ENCODE measurements at places on chromosomes 7 and 10.

- peak; percentile 38 for DNase-seq
Measured at GRCh38 chr10:103745341-103746247, 109.8 kb downstream of the SH3PXD2A start.

DNA sequence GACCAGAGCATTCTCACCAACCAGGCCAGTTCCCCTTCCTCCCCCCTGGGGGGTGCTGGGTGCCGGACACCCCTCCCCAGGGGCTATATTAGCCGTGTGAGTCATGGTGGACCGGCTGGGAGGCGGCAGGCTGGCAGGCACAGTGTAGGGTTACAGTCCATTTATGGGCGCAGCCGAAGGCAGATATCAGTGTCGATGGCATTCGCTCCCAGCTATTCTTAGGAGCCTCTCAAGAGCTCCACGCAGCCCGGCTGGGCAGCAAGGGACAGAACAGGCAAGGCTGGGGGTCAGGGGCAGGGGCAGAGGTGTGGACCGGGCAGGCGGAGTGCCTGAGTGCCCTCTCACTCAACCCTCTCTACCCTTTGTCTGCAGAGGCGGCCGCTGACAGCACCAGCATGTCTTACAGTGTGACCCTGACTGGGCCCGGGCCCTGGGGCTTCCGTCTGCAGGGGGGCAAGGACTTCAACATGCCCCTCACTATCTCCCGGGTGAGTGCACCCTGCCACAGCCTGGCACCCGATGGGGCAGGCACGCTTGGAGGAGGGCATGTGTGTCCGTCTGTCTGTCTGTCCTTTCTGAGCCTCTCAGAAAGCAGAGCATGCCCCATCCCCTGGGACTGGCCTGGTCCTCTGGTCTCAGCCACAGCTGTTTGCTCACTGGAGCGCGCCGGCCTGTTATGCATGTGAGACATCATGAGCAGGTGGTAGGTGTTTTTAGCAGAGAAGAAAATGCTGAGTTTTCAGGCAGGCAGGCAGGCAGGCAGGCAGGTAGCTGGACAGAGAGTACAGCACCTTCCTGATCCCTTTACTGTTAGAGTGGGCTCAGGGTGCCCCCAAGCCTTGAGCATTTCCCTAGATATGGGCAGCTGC lies at the start of gene LDB3:
Gene LDB3 (plus strand): TSS at position 215 of the 869 bp plus-strand sequence. CDS start 181 bp downstream, at position 396.
- no peak for DNase-seq

GRCh38 chr7:12754179-12754578 lies 66.7 kb downstream of the ARL4A start:
- DNase-seq: no peak

- no peak for DNase-seq
Measured at GRCh38 chr7:39531818-39532217, 34.4 kb upstream of the YAE1 start.

DNA sequence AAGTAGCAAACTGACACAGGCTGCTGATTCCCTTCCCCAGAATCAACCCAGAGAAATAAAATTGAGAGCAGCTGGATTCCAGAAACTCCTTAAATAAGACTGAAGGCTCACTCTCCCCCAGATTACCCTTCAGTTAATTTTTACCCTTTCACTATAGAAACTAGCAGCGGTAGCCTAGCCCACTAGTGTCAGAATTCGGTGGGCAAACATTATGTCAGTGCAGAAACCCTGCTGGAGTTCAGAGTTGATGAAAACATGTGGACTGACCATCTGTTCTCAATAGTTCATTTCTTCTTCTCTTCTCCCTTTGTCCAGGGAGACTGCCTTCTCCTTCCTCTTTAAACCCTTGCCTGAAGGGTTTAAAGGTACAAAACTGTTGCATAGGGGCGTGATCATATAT lies 100.1 kb downstream of the PODXL start:
- no peak for DNase-seq

DNA sequence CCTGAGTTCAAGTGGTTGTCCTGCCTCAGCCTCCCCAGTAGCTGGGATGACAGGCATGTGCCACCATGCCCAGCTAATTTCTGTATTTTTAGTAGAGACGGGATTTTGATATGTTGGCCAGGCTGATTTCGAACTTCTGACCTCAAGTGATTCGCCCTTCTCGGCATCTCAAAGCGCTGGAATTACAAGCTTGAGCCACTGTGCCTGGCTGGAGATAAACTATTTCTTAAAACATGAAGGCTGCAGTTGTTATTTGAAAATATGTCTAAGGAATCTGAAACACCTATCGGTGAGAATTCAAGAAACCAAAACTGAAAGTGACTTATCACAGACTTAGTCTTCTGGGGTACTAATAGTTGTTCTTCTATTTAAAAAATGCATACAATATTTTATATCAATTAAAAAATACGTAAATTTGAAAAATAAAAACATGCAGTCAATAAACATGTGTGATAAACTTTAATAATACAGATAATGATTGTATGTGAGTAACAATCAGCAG lies 176.9 kb upstream of the PRSS58 start:
- DNase-seq: no peak

DNA sequence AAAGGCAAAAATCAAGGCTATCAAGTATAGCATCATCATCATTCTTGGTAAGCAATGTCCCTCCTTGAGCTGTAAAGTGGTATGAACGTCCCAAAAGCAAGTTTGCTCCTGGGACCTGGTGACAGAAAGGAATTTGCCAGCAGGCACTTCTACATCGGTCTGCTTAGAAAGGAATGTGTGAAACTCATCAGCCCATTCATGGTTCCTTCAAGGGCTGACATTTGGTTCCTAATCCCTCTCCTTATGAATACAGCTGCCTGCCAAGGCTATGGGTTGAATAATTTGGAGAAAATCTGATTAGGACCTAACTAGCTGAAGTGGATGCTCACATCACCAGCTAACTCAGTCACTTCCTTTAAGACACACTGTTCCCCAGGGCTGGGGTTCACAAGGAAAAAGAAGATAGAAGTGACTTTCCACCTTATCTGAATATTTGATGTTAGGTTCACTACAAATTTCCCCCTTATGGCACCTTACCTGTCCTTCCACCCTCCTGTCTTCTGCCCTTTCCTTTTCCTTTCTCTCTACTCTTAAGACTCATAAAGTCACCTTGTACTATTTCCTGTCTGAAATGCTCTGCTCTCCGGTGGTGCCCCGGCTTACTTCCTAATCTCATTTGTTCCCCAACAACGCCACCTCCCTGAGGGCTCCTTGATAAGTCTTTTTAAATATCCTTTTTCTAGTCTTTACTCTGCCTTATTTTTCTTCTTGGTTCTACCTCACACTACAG lies 187.1 kb downstream of the NPSR1 start:
- DNase-seq: no peak

DNA sequence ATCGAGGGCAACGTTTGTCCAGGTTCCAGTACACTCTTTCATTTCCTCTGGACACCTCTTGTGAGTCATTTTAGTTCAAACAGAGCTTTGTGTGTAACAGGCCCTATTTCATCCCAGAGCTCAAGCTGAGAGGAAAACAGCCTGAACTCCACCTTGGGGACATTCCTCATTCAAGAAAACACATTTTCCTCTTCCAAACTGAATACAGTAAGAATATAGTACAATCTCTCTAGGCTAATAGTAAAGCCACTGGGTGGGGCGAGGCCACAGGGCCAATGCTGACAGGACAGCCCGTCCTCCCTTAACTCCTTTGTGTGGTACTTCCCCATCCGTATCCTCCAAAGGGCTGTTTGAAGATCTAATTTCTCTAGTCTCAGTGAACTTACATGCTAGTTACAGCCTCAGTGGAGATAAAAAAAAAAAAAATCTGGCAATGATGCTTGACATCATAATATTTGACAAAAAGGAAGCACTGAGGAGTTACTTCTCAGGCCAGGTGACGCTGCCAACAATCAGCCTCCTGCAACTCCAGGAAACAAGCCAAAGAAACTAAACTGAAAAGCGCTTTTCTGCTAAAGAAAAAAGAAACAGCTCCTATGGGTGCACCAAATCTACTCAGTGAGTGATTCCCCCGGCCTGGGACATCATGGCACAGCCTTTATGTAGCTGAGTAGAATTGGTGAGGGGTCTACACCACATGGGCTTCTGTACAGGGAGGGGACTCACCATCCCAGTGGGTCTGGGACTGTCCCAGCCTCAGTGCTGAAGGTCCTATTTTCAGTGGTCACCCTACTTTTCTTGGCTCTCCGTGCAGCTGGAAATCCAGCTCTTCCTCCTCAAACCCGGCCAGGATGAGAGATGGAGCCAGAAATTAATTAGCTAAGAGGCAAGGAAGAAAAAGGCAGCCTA lies 238.2 kb upstream of the NEBL start:
- no peak for DNase-seq

DNA sequence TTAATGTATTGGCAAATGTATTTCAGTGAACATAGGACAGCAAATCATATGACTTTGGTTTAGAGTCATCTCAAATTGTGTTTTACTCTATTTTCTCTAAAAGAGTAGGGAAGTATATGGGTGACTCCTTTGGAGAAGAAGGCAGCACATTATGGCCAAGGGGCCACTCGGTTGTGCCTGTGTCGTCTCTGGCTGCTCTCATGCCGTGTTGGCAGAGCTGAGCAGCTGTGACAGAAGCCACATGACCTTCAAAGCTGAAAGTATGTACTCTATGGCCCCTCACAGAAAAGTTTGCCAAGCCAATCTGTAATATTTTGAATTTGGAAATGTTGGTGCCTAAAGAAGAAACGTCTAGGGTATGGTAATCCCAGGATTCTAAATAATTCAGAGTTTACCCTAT lies 47.5 kb downstream of the TASOR2 start:
- no peak for DNase-seq
